Stimulated activated CD4-positive, alpha-beta T cell treated with anti-CD3 and anti-CD28 coated beads, TNF-alpha, amount 100 ng/mL, for 1 hour (primary cell): ENCODE measurements at places on chromosomes 11 and 22.

- no peak for DNase-seq
Observed at GRCh38 chr11:72190631-72191071, 1.3 kb upstream of the FOLR1 start.

- DNase-seq = no peak
Observed at GRCh38 chr22:19019029-19019678, 83.1 kb upstream of the PRODH start.

GRCh38 chr11:64661146-64661545, 61.9 kb downstream of the NRXN2 start:
- DNase-seq = no peak

GRCh38 chr11:108117746-108118371, 3.5 kb upstream of the ACAT1 start:
- DNase-seq = no peak

DNA sequence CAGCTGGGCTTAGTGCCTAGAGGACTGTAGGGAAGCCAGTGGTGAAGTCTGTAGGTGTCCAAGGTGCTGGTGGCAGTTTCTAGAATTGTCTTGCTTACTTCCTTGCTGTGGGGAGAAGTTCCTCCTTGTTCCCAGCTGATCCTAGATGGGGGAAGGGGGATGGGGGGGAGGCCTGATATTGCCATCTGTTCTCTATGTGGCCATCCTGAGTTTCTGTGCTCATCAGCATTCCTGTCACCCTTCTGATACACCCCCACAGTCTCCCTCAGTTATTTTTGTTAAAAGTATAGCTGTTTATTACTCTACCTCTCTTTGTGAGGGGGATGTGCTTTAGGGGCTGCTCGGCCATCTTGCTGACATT, 36.5 kb downstream of the MADD start:
- DNase-seq = no peak

- no peak for DNase-seq
Observed at GRCh38 chr11:116948391-116948790, 111.0 kb upstream of the APOA1 start.

- no peak for DNase-seq
Observed at GRCh38 chr11:128476729-128477128, 110.6 kb downstream of the ETS1 start.

GRCh38 chr11:118749429-118749828, 41.5 kb downstream of the DDX6 start:
- no peak for DNase-seq

DNA sequence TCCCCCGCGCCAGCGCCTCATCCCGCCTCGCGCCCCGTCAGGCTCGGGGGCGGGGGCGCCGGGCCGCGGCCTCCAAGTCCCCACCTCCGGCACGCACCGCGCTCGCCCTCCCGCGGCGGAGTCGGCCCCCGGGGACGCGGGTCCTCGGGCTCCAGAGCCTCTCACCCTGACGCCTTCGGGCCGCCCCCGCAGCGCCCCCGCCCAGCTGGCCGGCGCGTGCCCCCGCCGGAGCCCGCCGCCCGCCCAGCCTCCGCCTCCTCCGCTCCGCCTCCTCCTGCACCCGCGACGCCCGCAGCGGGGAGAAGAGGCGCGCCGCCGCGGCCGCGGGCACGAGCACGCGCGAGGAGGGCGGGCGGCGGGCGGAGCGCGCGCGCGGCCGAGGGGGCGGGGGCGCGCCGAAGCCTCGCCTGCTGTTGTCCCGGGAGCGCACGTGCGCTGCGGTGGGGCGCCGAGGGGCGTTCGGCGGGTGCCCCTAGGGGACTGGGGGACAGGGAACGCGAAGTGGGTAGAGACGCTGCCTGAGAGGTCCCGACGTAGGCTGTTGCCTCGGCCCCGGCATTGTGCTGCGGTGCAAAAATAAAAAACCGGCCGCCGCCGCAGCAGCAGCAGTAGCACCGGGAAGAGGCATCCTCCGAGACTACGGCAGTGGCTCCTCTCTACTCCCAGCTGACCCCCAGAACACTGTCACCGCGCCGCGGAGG, 87.4 kb upstream of the ARHGAP32 start:
- peak; percentile 50 for DNase-seq

DNA sequence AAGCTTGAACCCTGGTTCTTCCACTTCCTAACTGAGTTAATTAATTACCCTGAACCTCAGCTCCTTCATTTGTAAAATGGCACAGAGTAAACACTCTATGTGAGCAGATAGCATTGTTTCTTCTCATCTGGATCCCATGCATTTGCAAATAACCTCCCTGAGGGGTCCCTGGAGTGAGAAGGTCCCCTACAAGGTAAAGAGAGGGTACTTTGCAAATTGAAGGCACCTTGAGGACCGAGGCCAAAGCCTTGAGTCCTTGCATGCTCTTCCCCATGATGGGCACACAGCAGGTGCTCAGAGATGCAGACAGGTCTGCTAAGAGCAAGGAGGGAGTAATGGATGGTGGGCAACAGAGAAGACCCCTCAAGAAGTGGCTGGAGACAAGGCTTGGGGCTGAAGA, 33.2 kb downstream of the OTOG start:
- DNase-seq = no peak

- DNase-seq = no peak
Observed at GRCh38 chr11:15943418-15944197, 412.7 kb downstream of the SOX6 start.

DNA sequence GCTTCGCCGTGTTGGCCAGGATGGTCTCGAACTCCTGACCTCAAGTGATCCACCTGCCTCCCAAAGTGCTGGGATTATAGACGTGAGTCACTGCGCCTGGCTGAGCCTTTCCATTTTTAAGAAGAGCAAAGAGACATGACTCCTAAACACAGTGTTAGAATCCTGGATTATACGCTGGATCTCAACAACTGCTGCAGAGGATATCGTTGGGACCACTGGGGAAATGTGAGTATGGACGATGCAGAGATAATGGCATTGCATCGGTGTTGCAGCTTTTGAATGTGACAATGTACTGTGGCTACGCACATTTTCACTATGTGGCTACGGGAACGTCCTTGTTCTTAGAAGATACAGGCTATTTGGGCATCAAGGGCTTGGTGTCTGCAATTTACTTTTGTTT, 6.2 kb downstream of the MRGPRF start:
- DNase-seq = no peak

DNA sequence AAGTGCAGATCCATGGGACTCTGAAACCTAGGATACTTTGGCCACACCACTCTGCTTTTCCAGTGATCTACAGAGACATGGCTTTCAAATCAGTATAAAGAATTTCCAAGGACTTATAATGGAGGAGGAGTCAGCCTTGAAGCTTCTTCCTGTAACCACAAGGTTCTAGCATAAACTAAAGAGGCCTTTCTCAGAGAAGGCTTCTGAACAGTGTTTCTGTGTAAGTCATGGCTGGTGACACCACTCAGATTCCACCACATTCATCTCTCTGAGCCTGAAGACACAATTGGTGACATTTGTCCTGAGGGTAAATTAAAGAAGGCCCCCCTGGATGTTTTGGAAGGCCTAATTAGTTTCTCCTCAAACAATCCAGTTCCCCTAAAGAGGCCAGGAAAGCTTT, 29.0 kb upstream of the ADORA2A start:
- DNase-seq = no peak

- DNase-seq = no peak
Observed at GRCh38 chr11:80771017-80771416, 1330.2 kb upstream of the TENM4 start.

DNA sequence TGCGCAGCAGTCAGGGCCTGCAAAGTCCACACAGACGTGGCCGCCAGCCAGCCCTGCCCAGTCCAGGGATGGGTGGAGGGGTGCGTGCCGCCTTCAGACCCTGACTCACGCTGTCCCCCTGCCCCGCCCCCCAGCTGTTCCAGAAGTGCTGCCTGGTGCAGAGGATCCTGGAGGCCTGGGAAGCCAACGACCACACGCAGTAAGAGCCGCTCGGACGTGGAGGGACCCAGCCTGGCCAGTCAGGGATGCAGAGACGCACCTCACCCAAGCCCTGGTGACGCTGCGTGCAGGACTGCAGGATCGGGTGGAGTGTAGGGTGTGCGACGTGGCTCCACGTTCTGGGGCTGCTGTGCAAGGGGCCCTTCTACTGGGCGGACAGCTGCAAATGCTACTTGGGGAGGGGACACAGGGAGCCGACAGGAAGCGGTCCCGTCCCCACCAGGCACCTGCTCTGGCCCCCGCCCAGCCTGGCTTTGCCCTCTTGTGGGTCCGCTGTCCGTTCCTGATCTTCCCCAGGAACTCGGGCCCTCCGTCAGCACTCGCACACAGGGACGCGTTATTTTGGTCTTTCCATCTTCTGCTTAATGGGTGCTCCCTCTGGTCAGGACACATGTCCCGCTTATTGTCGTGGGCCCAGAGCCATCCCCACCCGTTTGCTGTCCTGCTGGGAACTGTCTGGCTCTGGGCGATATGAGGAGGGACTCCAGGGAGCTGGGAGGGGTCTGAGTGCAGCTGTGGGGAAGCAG, 42.5 kb downstream of the SBF1 start:
- DNase-seq = no peak

DNA sequence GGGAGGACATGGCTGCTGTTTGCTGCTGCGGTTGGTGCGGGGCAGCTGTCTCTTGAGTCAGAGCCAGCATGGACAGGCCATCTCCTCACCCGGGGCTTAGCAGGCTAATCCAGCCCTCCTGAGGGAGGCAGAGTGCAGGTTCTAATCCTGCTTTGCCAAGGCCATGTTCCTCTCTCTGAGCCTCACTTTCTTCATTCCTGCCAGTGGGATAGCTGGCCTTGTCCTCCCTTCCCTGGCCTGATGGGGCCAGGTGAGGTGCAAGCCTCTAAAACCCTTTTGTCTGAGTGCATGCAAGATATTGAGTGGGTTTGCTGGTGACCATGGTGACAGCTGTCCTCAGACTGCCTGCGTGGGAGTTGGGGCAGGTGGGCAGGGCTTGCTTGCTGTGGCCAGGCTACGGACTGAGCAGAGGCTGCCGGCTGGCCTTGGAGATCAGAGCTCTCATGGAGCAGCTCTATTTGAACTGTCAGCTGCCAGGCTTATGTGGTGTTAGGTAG, 3.6 kb downstream of the USP35 start:
- no peak for DNase-seq

- no peak for DNase-seq
Observed at GRCh38 chr22:48703265-48703941, 1124.3 kb downstream of the BRD1 start.

DNA sequence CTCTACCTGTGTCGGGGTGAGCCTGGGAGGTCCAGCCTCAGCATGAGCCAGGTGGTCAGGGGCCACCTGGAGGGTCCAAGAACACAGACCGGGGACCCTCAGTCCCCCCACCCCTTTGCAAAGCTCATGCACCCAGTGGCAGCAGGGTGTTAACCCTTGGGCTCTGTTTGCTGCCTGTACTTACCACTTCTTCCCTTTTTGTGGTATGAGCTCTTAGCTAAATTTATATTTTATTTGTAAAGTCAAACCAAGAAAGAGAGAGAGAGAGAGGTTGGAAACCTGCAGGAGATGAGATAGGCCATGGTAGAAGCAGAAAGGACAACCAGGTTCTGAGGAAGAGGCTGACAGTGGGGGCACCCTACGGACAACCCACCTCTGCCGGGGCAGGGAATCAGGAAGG, 29.9 kb downstream of the IL10RA start:
- no peak for DNase-seq

DNA sequence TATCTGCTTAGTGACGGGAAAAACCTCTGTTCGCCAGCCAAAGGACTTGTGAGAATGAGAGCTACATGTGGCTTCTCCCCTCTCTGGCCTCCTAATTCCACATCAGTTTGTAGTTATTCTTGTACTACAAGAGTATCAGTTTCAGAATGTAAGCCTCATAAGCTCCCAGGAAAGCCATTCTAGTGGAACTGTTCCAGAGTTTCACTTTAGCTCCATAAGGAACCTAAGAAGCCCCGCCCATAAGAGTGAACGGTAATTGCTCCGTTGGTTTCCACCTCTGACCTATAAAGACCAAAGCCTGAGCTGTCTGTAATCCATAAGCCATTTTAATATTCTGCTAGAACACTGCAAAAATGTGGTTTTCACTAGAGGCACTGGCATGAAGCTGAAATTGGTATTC, 53.0 kb downstream of the SIK3 start:
- no peak for DNase-seq

DNA sequence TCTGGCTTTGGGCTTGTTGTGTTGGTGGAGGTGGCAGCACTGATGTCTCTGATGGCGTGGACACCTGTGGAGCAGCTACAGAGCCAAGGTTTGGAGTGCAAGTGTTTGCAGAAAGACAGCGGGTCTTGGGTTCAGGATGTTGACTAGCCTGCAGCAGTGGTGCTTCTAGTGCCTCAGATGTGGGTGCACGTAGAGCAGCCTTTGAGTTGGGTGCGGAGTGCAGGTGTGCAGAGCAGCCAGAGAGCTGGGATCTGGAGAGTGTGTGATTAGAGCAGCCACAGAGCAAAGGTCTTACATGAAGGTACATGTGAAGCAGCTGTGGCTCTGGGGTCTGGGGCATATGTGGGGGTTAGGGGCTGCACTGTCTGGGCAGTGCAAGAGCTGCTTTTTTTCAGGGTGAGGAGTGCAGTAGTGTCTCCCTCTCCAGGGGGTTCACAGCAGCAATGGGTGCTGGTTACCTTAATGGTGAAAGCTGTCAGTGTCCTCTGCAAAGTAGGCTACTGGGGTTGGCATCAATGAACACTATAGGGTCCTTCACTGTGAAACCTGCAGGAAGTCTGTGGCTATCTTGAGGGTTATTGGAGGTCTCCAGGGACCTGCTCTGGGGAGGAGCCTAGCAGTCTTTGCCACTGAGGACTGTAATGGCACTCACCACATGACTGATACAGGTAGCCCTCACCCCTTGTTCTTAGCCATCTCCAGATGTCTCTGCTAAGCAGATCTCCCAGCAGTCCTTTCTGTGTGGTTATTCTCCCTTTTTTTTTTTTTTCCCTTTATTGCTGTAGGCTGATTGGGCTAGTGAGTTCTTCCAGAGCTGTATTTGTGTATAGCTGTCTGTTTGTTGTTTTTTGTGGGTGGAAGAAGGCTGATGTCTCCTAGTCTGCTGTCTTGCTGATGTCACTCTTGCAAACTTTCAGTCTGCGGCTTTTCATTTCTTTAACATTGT, 14.3 kb downstream of the BIRC2 start:
- no peak for DNase-seq

DNA sequence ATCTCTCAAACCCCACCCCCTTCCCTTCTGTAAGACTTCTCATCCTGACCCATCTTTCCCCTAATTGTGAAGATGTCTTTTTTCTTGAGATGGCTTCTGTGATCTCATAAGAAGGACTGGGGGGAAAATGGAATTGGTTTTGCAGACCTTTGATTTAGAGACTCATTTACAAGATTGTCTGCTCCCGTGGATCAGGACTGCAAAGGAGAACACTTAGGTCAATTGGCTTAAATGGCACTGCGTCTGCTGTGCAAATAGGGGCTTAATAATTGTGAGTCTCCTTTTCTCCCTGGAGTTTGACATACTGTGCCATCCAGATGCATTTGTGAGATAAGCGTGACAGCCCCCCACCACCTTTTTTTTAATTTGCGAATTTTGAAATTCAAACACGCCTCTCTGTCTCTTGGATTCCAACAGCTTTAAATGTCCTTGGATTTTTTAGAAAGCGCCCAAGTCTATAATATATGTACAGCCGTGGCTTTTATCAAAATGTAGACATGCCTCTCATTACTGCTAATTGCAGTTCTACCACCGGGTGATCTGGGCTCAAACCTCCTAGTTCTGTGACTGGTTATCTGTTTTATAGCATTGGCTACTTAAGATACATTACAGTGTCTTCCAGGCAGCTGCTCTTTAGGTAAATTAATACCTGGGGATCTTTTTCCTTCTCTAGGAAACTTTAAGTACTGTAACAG, 150.0 kb downstream of the DBX1 start:
- no peak for DNase-seq
